ENCODE measurements at places on chromosomes 16 and 17. TPM values are rescaled to one million over a fixed set of nuclear protein-coding genes. Genes with fewer than 3 reads are reported as not detected.

GRCh38 chr16:27341971-27342370 is 28.2 kb downstream of the IL4R start:
- DNase-seq, result no peak

DNA sequence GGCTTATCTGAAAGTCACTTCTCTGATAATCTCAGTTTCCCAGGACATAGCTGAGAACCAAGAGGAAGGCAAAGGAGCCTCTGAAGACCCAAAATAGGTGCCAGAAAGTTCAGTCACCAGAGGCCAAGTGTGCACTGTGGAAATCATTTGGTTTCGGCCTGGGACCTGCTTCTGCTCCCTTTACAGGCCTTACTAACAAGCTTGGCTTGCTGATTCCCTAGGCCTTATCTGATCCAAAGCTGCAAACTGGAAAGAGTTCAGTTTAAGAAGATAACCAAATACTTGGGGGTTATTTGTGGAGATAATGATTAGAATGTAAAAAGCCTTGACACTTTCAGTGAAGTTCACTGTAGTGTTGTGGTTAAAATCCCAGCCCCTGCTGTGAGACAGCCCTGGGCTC is 17.0 kb downstream of the ITGA3 start:
- no peak for DNase-seq

OR1A1 gene
- not detected for total RNA-seq

GRCh38 chr17:17787568-17787967 is 49.2 kb downstream of the SREBF1 start:
- DNase-seq, result no peak

- peak; percentile 80 for DNase-seq
Measured at GRCh38 chr16:78002915-78003538, 19.3 kb upstream of the CLEC3A start.

CBFA2T3 gene
- total RNA-seq, result 8.6 TPM

TSC2 gene
- total RNA-seq, result 80.1 TPM

FNDC8 gene
- total RNA-seq, result not detected

- no peak for DNase-seq
Measured at GRCh38 chr16:78607465-78607864, 508.0 kb downstream of the WWOX start.

DNA sequence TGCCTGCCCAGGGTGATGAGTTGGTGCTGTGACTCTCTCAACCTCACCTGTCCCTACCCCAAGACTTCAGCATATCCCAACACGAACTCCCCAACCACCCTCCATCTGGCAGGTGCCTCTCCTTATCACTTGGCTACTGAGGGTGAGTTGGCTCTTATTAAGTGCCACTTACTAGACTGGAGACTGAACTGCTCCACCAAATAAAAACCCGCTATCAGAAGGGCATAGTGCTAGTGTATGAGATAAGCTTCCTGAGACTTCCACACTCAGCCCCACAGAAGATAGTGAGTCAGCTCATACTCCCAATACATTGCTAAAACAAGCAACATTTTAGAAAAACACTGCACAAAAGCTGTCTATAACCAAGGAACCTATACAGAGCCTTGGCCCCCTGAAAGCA is 16.0 kb upstream of the CCL18 start:
- DNase-seq, result no peak

CCL1 gene
- not detected for total RNA-seq

TMED6 gene
- total RNA-seq, result not detected

GRCh38 chr17:71269201-71269600 is 851.6 kb upstream of the SOX9 start:
- DNase-seq, result no peak

DNA sequence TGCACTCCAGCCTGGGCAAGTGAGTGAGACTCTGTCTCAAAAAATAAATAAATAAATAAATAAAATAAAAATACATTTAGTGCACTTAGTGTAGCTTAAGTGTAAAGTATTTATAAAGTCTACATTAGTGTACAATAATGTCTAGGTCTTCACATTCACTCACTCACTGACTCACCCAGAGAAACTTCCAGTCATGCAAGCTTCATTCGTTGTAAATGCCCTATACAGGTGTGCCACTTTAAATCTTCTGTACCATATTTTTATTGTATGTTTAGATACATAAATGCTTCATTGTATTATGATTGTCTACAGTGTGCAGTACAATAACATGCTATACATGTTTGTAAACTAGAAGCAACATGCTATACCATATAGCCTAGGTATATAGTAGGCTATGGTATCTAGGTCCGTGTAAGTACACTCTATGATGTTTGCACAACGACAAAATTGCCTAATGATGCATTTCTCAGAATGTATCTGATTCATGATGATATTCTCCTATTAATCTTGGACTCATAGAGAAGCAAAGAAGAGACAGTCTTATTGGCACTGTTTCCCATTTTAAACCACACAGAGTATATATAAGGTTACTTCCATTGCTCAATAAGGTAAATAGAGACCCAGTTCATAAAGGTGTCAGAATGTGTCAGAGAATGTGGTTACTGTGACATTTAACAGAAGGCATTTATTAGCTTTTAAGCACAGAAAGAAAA is 1314.9 kb downstream of the CDH11 start:
- no peak for DNase-seq

DNA sequence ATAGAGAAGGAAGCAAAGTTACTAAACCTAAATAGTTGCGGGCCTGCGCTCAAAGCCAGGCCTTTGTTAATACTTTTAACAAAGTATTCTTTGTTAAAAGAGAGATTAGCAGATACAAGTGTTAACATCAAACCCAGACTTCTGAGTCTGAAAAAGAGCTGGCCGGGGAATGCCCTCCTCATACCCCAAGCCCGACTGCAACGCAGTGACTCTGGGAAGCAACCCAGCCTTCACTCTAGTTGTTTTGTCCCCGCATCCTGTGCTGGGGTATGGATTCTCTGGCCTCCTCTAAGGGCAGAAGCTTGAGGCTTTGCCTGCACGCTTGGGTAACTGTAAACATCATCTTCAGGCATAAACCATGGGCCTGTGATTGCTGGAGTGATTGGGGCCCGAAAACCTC is 48.3 kb downstream of the ADCY7 start:
- no peak for DNase-seq

PRDM7 gene
- total RNA-seq, result not detected

DNA sequence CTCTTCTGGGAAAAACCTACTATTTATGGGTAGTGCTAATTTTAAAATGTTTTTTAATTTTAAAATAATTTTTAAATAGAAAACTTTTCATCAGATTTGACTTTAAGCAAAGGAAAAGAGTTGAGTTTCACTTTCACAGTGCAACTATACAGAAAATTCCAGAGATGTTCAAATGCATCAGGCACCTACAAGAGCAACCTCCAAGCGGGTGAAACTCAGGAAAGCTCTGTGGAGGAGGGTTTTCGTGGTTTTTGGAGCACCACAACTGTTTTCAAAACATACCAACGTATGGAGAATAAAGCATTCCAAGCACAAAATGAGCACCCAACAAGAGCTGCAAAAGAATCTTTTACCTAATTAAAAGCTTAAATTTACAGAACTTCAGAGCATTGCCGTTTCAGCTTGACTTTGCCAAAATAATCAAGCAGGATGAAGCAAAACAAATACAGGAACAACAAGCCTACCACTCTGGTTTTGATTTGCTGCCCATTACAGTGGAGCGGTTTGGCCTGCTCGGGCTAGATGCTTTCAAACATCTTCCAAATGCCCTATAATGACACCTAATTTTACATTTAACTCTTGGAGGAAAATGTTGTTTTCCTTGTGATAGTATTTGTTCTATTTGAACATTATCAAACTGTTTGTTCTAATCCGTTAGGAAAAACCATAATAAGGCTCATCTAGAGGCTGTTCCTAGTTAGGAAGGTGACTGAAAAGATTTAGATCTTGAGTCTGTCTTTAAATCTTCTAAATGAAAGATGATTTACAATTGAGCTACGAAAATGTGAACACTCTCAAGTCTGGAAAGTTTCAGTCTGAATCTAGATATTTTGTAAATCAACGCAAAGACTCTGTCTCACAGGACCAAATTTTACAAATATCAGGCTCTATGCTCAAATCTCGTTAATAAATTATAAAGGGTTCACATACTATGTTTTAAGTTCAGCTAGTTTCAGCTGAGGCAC is 34.5 kb downstream of the NACA2 start:
- no peak for DNase-seq

ARHGAP44 gene
- total RNA-seq, result 7.2 TPM

SEPTIN1 gene
- 1.3 TPM for total RNA-seq

BAIAP3 gene
- total RNA-seq, result 3.9 TPM

- peak; percentile 58 for DNase-seq
Measured at GRCh38 chr17:41308251-41308917, 725 bp downstream of the KRTAP16-1 start.

DNA sequence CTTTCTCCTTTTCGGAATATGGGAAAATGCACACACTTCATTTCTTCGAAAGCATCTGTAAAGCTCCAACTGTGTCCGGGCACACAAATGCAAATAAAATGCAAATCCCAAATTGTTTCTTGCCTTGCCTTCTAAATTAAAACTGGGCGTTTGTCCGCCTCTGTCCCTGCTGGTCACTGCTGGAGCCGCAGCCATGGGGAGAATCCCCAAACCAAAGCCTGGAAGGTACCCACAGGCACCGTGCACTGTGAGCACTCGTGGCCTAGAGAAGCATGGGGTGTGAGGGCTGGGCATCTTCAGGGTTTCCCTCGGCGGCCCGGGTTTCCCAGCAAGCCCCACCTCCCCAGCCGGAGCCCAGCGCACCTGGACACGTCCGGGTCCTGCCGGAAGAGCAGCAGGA is 2.9 kb downstream of the SLC47A2 start:
- no peak for DNase-seq

- peak; percentile 66 for DNase-seq
Measured at GRCh38 chr17:49576088-49576916, 631 bp downstream of the NXPH3 start.

GRCh38 chr17:49106321-49107210 is 26.0 kb upstream of the B4GALNT2 start:
- DNase-seq, result no peak

DNA sequence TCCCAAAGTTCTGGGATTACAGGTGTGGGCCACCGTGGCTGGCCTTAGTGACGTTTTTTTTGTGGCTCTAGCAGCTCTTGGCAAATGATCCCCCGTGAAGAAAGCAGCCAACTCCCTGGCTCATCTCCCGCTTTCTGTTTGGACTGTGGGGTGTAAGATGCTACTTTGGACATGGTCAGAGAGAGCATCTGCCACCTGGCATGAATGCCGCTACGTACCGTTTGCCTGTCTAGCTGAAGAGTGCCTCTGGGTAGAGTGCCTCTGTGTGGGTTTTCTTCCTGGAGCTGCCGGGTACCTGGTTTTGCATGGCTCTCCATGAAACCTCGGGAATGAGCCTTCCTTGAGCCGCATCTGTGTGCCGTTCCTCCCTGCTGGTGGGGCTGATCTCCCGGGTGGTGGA is 34.3 kb downstream of the NDEL1 start:
- DNase-seq, result no peak

DNA sequence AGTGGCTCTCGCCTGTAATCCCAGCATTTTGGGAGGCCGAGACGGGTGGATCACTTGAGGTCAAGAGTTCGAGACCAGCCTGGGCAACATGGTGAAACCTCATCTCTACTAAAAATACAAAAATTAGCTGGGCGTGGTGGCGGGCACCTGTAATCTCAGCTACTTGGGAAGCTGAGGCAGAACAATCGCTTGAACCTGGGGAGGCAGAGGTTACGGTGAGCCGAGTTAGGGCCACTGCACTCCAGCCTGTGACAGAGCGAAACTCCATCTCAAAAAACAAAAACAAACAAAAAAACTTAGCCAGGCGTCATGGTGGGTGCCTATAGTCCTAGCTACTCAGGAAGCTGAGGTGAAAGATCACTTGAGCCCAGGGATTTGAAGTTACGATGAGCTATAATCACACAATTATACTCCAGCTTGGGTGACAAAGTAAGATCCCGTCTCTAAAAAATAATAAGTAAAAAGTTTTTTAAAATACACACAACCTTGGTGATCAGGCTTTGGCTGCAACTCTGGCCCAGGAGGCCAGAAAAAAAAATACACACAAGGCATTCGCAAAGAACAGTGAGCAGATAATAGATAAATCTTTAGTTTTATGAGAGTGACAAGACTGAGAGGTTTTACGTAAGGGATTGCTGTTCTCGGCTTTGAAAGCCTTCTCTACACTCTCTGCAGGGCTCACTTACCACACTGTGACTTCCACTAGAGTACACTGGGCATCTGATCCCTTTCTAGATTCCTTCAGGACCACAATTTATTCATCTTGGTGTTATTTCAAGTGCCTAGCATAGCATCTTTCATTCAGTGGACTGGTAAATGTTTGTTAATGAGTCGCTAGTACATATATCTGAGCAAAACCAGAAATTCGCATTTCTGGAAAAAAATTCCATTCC is 5.9 kb downstream of the GSPT1 start:
- no peak for DNase-seq

CHP2 gene
- not detected for total RNA-seq

DNA sequence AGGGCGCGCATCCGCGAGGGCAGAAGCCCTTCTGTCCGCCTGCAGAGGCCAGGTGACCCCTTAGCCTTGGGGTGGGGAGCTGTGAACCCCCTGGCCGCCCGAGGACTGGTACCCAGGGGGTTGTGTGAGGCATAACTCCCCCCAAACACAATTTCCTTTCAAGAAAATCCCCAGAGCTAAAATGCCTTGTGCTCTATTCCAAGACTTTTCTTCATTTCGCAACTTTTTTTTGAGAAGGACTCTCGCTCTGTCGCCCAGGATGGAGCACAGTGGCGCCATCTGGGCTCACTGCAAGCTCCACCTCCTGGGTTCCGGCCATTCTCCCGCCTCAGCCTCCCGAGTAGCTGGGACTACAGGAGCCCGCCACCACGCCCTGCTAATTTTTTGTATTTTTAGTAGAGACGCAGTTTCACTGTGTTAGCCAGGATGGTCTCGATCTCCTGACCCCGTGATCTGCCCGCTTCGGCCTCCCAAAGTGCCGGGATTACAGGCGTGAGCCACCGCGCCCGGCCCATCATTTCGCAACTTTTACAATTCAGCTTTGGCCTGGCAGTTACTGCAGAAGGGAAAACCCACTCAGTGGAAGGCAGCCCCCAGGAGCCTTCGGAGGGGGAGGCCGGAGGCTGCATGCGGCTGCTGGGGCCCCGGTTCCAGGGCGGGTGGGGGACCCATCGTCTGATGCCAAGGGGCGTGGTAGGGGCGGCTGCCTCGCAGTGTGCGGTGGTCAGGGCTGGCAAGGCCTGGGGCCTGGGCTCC is 963 bp upstream of the APRT start:
- DNase-seq, result peak; percentile 62

PIRT gene
- total RNA-seq, result not detected
